GM23248 (cell line): ENCODE measurements at places on chromosomes 16 and 17. TPM values are rescaled to one million over a fixed set of nuclear protein-coding genes. Genes with fewer than 3 reads are reported as not detected.

- DNase-seq = no peak
Measured at GRCh38 chr16:12906271-12906670, 4.9 kb downstream of the SHISA9 start.

GRCh38 chr17:82356845-82357355 is 2.1 kb upstream of the TEX19 start:
- no peak for DNase-seq

DNA sequence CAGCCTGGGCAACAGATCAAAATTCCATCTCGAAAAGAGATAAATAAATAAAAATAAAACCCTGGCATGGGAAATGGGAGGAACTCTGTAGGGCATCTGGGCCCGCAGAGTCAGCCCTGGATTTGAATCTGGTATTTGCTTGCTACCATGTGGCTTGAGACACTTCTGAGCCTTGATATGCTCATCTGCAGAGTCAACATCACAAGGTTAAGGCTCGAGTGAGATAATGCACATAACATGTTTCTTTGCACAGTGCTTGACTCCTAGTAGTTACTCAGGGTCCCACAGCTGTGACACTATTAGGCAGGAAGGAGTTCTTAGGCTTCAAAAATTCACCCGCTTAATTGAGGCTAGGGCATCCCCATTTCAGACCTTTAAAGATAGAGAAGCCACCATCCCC is 21.3 kb downstream of the CDK5RAP3 start:
- DNase-seq = no peak

RGS11 gene
- polyA plus RNA-seq = 4.4 and 4.5 TPM in 2 replicates

FBXO39 gene
- polyA plus RNA-seq = not detected in 2 replicates

GRCh38 chr17:60542071-60542470 is 16.0 kb upstream of the APPBP2 start:
- no peak for DNase-seq

DNA sequence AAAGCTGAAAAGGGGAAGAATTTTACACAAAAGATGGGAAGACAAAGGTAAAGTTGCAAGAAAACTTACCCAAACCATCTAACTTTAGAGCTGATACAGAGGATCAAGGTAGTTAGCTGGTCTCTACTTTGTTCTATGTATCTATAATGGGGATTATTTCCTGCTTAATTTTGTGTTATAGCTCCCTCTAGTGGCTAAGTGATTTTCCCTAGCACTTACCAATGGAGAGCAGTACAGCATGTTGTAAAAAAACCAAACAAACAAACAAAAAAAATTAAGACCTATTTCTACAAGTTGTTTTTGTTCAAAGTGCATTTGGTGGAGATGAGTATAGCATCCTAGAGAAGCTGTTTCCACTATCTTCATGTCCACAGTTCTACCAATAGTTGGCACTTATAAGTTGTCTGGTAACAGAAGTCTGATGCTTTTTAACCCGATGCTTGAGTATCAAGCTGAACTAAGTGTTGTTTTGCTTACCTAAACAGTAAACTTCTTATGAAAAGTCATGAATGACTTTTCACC is 7.5 kb downstream of the SRSF1 start:
- peak; percentile 74 for DNase-seq

DNA sequence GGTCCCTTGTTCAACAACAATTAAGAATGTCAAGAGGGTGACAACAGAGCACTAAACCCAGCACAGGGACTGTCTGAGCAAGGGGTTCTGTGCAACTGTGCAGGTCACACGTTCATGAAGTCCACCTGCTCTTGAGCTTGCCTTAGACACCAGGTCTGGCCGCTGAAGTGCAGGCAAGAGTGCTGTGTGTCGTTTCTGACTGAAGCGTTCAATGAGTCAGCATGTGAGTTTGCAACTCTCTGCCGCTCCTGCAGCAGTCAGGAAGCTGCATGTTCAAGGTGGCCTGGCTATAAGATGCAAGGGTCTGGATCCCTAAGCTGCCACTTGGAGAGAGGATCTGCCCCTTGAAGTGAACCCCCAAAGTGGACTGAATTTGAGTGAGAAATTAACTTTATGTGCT is 332.7 kb upstream of the HSBP1 start:
- no peak for DNase-seq

- DNase-seq = no peak
Measured at GRCh38 chr17:56884483-56885311, 29.2 kb downstream of the TRIM25 start.

GRCh38 chr16:27401768-27402568 is at the start of gene IL21R:
Gene IL21R, plus strand, starts transcription at chr16:27402174. Its CDS starts 27,898 bp downstream, at chr16:27430072.
- DNase-seq = peak; percentile 92

- no peak for DNase-seq
Measured at GRCh38 chr16:10935226-10935915, 6.9 kb downstream of the DEXI start.

DNA sequence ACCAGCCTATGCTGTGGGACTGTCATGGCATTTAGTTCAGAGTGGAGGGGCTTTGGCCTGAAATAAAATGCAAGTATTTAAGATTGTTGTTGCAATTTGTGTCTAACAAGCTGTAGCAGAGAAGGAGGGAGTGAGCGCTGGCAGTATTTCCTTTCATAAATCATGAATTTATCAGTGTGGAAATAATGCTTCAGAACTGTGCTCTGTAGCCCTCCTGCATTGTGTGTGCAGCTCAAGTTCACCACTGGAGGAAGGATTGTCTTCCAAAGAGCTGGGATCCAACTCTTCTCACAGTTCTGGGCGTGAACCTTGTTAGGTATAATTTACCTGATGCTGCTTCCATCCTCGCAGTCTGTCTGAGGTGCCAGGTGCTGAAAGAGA is 15.1 kb downstream of the SNX11 start:
- no peak for DNase-seq

ZDHHC7 gene
- polyA plus RNA-seq = 39.3 and 39.9 TPM in 2 replicates

GRCh38 chr17:70912716-70913485 is 743.6 kb downstream of the KCNJ2 start:
- DNase-seq = peak; percentile 44

FLYWCH1 gene
- 16.0 and 18.7 TPM in 2 replicates for polyA plus RNA-seq

DNA sequence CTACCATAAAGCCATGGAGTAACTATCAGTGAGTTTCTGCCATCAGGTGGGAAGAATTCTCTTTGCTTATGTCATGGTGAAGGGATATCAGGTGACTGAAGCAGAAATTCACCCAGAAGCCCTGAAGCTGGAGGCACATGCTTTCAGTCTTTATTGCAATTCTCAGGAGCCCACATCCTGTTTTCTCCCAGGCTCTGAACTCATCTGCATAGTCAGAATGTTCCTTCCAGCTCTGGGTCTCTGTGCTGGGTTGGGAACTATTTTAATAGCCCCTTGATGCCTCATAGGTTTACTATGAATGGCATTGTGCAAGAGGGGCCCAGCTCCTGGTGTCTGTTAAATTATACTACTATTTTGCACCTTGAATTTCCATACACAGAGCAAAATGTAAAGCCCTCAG is 198.4 kb upstream of the SOX9 start:
- DNase-seq = peak; percentile 81
